NCI-H2171 treated with DMSO at 0.1 percent for 48 hours (cell line): ENCODE measurements at places on chromosomes 1 and 21.

DNA sequence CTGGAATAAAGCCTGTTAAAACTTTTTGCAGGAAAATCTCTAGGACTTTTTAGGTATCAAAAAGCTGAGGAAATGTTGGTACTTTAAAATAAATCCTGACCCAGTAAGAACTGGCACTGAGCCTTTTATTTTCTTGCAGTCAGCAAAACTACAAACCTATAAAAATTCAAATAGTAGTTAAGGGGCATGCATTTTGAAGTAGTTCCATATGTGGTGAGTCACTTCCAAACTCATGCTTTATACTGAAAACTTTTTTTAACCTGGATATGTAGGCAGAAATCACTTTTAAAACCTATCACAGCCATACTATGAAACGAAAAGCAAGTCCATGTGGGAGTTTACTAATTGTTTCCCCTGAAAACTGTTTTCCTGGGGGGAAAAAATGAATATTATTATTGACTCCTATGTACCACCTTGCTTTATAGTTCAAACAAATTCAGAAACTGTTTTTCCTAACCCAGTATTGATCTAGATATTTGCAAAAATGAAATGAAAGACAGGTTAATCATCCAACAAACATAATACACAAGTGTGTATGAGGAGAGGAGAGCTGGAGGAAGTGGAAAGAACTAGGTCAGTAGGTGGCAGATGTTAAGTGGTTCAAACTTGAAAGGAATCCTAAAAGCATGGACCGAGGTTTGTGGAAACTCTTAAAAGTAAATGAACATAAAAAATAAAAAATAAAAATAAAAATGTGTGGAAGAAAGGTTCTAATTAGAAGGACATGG, 30.5 kb downstream of the NRIP1 start:
- DNase-seq = no peak

GRCh38 chr1:43666608-43667007, 16.7 kb downstream of the KDM4A start:
- no peak for DNase-seq

DNA sequence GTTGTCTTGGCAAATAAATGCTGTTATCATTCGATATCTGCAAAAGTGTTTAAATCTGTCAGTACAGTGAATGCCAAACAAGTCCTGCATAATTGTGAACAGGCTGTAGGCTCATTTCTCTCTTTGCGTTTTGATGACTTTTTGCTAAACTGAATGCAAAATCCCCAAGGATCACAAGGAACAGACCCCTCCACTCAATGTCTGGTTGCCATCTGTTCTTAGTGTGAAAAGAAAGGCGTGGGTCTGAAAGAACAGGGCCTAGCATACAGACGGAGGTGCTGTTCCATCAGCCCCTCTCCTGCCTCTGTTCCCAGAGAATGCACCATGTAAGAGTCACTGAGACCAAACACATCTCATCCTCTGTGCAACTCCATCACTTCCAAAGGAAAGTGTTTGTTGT, 40.4 kb downstream of the EIF2B3 start:
- peak; percentile 98 for DNase-seq

GRCh38 chr1:183810121-183810520, 5.2 kb downstream of the RGL1 start:
- DNase-seq = no peak

- peak; percentile 87 for DNase-seq
Measured at GRCh38 chr1:229579059-229579673, 20.7 kb upstream of the ABCB10 start.

GRCh38 chr1:20742671-20743070, 10.2 kb upstream of the SH2D5 start:
- no peak for DNase-seq

DNA sequence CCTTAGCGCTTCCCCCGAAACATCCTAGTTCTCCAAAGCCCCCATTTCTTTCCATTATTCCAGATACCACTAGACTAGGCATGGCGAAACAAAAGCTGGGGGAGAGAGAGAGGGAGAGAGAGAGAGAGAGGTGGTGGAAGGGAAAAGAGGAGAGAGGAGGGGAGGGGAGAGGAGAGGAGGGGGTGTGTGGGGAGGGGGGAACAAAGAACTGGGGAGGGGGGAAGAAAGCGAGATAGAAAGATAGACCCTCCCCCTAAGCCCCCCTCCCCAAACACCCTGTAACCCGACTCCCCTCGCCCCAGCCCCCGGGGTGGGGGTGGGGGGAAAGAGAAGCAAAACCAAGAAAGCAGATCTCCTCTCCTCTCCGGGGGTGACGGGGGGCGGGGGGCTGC, 352 bp downstream of the MEX3A start:
- peak; percentile 30 for DNase-seq

- no peak for DNase-seq
Measured at GRCh38 chr1:245779797-245780755, 625.3 kb downstream of the KIF26B start.

- DNase-seq = no peak
Measured at GRCh38 chr1:232872738-232873137, 67.5 kb downstream of the MAP10 start.

- no peak for DNase-seq
Measured at GRCh38 chr1:105083611-105084010, 1333.9 kb downstream of the AMY1C start.

- DNase-seq = no peak
Measured at GRCh38 chr1:227317011-227317451, 1.3 kb downstream of the CDC42BPA start.

DNA sequence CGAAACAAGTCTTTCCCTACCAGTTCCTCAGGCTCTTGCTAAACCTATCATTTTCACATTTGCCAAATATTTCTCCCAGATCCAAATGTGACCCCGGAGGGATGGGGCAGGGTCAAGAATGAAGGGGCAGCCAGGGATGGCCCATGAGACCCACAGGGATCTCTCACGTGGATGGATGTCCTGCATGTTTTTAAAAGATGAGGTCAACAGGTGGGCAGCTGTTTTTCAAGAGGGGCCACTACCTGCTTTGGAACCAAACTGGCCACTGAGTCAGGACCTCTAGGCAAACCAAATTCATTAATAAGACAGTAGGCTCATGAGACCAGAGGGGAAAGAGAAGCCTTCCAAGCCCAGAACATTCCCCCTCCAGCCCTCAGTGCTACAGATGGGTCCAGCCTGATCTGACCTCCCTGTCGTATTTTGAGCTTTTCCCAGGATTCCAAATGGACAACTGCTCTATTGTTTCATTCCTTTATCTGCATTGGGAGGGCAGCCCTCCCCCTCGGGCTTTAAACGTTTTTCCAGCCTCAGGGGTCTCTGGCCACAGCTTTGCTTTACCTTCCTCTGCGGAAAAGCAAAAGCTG, 252.5 kb upstream of the IRF2BP2 start:
- no peak for DNase-seq

DNA sequence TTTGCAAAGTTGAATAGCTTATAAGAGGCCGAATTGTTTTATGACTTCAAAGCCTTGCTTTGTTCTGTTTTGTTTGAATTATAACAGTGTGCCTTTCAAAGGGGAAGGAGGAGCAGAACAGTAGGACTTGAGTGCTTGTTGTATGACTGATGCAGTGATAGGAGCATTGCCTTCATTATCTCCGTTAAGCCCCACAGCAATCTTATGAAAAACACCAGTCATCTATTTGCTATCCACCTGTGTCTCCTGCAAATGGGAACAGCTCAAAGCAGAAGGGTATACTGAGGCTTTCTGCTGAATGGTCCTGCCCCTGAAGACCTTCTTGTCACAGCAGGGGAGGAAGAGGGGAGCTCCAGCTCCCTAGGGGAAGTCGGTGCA, 127.5 kb downstream of the RNF220 start:
- no peak for DNase-seq

DNA sequence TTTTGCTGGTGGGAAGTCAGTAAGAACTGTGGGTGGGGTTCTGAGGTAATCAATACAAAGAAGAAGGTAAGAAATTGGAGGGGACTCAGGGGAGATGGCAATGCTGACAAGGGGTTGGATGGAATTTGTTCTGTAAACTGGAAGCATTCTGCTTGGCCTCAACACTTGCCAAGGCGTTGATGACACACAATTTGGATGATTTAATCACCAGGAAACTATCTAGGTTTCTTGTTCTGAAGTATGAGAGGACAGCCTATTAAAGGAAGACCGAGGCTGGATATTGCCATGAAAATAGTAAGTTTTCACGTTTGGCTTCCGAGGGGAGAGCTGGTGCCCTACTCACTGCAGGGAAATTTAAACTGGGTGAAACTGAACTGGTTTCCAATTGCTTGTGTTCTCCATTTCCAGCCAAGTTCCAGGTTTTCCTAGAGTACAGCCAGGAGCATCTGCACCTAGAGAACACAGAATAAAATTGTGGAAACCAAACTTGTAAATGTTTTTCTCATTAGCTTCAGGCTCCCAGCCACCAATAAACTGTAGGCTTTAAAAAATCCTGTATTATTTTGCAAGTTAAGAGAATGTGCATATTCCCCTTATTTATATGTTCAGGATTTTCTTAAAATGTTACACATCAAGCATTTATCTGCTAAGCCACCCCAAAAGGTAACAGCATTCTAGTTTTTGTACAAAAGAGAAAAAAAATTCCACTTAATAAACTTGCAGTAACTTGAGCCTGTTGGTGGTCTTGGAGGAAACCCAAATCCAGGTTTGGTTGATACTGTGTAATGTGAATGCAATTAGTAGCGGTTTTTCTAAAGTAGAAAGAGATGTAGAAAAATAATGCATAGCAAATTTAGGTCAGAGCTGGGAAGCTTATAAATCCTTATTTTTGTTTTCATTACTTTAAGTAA, 53.8 kb downstream of the ROR1 start:
- peak; percentile 78 for DNase-seq

- no peak for DNase-seq
Measured at GRCh38 chr1:16631248-16632043, 18.1 kb upstream of the NBPF1 start.

- DNase-seq = peak; percentile 70
Measured at GRCh38 chr1:208189183-208189582, 55.0 kb downstream of the PLXNA2 start.

DNA sequence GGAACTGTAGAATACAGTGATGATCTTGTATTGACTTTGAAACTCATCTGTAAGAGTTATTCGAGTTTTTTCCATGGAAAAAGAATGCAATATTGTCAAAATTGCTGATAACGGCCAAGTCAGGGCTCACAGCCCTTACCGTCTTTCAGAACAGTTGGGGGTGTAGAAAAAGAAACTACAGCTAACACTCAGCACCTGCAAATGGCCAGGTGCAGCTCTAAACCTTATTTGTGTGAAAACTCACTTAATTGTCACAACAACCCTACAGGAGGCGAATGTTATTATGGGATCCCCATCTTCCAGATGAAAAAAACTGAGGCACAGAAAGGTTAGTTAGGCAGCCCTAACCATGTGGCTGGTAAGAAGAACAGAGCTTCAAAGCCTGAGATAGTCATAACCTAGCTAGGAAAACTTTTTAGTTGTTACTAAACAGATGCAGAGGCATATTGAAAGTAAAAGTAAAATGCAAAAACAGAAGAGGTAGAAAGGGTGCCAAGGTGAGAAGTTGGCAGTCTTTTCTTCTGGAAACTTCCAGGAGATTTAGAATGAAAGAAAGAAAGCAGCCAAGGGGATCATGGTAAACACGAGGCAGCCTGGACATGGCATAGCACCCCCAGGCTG, 76.4 kb downstream of the DSCAM start:
- no peak for DNase-seq

- no peak for DNase-seq
Measured at GRCh38 chr1:192256674-192257334, 60.0 kb upstream of the RGS21 start.

DNA sequence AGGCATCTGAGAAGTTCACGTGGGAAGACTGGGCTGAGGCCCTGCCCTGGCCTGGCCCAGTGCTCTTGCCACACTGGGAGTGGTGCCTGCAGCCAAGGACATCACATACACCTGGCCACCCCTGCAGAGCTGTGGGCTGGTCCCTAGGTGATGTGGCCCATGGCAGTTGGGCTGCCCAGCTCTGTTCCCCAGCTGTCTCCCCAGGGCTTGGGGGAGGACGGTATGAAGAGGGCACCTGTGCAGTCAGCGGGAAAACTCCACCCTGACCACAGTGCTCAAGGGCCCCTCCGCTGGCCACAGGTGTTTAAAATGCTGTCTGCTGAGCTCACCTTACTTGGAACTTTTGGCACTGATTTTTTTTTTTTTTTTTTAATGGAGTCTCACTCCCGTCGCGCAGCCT, 120.4 kb upstream of the SLC25A33 start:
- no peak for DNase-seq

- no peak for DNase-seq
Measured at GRCh38 chr1:203657748-203658134, 31.1 kb downstream of the ATP2B4 start.

DNA sequence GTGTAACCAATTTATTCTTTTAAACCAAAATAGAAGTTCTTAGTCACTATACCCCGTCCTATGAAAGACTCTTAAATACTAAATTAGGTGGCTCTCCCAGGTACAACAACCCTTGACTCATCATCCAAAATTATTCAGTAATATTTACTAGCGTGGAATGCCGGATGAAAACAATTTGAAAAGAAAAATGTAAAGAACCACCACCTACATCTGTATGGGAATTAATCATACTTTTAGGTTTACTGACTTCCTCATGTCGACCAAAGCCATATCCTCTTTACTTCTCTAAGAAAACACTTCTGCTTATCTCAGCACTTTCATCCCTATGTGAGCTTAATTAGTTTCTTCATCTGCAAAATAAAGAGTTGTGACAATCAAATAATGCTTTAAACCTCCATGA, 139.6 kb downstream of the AKT3 start:
- DNase-seq = no peak

GRCh38 chr1:156479093-156480015, 21.2 kb downstream of the MEF2D start:
- DNase-seq = no peak

DNA sequence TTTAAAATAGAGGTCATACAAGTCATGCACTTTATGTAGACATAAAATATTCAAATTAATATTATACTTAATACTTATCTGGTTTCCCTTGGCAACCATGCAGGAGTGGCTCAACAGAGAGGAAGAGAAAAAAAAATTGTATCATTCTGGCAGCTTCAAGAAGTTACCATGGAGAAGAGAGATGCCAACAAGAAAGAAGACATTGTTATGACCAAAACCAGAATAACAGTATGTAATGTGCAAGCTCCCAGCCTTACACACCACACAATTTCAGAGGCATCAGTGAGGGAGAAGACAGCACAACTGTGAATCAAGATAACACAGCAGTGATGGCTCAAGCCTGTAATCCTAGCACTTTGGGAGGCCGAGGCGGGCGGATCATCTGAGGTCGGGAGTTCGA, 49.1 kb upstream of the RCOR3 start:
- DNase-seq = no peak

DNA sequence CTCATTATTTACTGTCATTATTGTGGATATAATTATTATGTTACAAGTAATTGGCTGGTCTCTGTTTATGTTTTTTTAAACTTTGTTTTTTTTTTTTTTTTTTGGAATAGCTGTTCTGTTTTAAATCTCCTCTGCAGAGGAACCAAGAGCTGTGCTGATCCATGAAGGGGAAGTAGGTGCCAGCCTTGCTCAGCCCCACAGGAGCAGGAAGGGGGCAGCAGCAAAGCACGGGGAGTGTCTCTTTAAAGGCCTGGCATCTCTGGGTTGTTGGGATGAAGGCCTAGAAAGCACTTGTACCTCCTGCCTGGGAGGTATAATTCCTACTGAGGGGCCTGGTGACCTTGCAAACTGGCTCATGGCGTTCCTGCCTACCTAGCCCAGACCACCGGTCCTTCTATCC, 2.5 kb upstream of the GRHL3 start:
- DNase-seq = peak; percentile 21

- no peak for DNase-seq
Measured at GRCh38 chr1:154306151-154306550, 14.7 kb upstream of the AQP10 start.
